ENCODE measurements at places on chromosomes 7 and 10.

GRCh38 chr7:26100406-26101339 lies 51.3 kb upstream of the NFE2L3 start:
- DNase-seq: no peak

- no peak for DNase-seq
Measured at GRCh38 chr7:105799006-105799405, 77.4 kb downstream of the ATXN7L1 start.

DNA sequence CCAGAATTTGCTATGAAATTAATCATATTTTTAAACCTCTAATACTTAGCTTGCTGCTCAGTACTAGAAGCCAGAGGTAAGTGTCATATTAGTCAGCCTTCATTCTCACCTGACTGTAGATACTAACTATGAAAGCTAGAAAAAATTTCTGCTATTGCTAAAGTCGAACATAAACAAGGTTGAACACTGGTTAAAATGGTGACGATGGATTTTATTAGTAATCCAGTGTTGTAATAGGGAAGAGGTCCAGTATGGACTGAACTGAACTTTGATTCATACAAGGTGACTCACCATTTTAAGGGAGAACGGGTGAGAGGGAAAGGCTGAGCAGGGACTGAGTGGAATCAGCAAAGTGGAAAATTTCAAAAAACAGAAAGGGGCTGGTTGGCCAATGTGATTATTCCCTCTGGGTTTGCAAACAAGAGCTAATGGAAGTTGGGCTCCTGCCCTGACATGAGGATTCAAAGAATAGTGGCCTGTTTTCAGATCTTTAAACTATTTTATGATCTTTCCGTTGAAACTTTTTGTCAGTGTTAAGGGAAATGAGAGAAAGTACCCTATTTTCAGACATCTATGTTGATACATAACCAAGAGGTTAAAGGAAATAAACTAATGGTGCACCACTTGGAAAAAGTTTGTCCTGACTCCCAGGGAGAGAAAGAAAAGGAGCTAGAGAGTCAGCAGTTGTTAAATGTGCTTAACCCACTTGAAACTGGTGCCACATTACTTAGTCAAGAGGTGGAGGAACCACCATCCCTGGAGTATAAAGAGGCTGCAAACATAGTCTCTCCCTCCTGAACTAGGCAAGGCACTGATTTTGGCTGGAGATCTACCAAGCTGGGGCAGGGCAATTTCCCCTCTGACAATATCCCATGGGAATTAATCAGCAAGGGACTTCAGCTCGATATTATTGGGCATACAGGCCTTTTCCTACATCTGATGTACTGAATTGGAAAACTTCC lies 15.3 kb upstream of the AKR1C1 start:
- DNase-seq: peak; percentile 92

- no peak for DNase-seq
Measured at GRCh38 chr7:152136686-152137085, 111.2 kb downstream of the GALNT11 start.

GRCh38 chr10:21980691-21981090 lies 22.8 kb downstream of the DNAJC1 start:
- no peak for DNase-seq

Data from A549 (cell line).